Motor neuron (in vitro differentiated cells): ENCODE measurements at places on chromosomes 4 and X.

DNA sequence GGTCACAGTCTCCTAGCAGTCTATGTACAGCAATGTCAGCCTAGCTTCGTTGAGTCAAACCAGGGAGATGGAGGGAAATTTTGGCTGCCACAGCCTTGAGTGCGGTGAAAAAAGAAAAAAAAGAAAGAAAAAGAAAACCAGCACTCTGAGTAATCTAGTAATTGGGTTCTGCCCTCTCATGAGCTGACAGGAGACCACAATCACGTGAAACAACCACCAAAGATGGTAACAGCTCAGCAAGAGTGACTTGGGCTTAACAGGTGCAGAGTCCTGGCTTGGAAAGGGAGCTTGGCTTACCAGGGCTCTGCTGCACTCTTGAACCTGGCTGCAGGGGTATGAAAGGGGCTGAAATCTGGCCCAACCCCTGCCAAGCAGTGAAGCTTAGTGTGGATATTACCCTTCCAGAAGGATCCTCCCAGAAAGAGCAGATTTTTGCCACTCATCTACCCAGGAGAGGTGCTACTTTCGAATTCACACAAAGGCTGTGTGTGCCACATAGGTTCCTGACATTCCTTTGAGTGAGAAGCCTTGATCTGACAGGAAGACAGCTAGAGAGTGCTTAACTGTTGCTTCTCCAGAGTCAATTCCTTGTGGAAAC, 350.3 kb downstream of the PTTG2 start:
- no peak for ATAC-seq

DNA sequence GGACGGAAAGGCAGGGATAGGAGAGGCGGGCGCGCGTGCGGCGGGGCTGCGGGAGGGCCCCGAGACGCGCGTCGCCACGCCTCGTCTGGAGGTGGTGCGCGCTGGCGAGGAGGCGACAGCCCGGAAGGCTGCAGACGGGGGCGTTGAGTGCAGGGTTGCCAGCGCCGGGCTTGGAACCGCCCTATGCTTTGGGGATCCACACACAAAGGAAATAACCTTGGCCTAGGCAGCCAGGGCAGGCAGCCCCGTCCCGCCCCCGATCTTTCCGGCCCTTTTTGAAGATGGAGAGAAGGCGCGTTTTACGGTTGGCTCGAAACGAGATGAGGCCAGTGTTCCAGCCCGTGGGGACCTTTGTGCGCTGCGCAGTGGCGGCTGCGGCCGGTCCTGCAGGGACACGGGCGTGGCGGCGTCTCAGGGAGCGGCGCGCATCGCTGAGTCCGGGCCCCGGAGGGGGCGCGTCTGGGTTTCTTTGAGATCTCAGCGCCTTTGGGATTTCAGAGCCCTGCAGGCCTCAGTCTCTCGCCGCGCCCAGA, 50.8 kb upstream of the TRIM2 start:
- ATAC-seq: peak; percentile 85

- ATAC-seq: no peak
These were observed 21.2 kb downstream of the NKX3-2 start for GRCh38 chr4:13523105-13523477.

DNA sequence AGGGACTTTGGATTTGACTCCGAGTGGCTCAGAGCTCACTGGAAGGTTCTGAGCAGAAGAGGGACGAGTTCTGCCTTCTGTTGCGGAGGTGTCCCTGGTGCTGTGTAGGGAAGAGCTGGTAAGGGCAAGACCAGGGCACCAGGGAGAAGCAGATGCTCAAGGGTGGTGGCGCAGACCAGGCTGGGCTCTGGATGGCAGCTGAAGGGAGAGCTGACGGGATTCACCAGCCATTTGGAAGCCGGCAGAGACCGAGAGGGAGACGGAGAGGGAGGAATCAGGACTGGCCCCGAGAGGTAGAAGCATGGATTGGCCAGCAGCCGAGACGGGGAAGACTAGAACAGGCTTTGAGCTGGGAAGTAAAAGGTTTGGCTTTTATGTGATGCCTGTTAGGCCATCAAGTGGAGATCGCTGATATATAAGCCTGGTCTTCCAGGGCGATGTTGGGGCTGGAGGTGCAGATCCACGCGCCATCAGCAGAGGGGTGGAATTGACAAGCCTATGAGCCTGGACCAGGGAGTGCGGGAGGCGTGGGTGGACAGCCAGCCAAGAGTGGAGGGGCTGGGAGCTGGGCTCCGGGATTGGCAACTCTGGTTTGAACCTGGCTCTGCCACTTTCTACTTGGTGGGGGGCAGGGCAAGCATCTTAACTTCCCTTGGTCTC, 43.4 kb downstream of the ADRA2C start:
- no peak for ATAC-seq

GRCh38 chrX:9765737-9766097, at the start of gene GPR143:
GPR143 (minus strand) TSS chrX:9765847; CDS start chrX:9765817, 30 bp downstream.
- no peak for ATAC-seq

GRCh38 chr4:186216465-186217024, 10.8 kb upstream of the KLKB1 start:
- ATAC-seq: no peak

DNA sequence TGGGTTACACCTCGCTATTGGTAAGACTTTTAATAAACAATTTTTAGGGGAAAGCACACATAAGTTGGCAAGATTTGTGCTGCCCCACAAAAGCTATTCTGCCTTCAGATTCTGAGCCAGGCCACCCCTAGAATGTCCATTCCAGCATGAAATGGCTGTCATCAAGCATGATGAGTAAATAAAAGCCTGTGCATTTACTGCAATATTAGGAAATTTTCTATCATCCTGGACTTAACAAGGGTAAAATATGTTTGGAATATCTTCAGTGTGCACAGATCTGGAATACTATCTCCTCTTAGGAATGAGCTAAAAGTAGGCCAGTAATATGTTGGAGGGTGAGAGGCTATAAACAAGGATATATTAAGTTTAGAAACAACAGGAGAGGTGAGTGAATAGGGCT, 510.9 kb downstream of the ANKRD50 start:
- no peak for ATAC-seq

DNA sequence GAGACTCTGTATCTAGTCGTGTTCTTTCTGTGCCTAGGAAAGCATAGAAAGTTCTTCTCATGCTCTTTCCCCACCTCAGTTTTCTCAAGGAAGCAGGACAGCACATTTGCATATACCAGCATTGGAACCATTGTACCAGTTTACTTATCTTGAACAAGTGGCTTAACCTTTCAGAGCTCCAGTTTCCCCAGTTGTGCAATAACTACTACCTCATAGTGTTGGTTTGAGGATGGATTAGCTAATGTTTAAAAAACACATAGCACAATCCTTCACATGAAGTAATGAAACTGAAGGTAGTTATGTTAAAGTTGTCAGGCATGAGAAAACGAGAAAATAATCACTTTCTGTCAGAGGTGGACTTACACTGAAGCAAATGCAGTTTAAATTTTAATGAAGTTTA, 92.2 kb upstream of the H2AZ1 start:
- no peak for ATAC-seq
